ENCODE measurements at places on chromosomes 2 and 18.

DNA sequence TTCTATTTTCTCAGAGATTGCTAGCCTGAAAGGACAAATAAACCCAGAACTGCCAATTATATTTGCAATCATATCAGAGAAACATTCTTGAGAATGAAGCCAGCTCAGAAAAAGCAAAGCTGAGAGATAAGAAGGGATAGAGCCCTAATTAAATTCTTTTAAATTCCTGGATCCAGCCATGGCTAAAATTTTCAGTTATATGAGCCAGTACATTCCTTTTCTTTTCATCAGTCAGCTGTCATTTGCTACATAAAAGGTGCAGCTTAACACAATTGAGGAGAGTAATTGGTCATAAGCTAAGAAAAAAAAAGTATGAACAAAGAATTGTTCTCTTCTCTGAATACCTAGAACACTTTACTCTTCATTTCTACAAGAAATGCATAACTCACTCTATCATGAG lies 303.5 kb upstream of the FIGN start:
- DNase-seq: no peak

GRCh38 chr18:45254709-45255082 lies 360.6 kb upstream of the SLC14A2 start:
- DNase-seq: no peak

GRCh38 chr2:187150670-187151069 lies 297.4 kb downstream of the CALCRL start:
- DNase-seq: peak; percentile 15

DNA sequence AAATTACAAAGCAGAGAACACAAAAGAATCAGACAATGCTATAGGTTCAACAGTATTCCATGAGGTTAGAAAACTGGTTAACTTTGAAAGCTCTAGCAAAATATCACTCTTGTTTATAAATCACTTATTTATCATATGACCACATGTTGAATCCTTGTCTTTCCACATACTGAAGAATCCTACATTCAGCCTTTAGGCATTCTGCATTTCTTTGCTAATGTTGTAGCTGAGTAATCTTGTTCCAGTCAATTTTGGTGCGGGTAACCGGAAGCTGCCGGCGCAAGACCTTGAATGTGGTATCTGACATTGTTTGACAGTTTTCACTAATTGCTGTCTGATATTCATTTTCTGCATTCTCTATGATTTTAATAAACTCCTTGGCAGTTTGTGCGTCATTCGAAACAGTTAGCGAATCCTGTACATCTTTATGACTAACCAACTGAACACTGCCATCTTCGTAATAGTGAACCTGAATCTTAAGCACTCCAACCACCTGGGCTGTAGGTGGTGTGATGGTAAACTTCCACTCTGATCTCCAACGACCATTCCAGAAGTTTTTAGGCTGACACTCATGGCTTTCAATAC lies 154.1 kb downstream of the BAZ2B start:
- DNase-seq: no peak

GRCh38 chr18:55272510-55273243 lies 313.4 kb upstream of the CCDC68 start:
- no peak for DNase-seq

GRCh38 chr2:65639156-65639864 lies 206.9 kb upstream of the SPRED2 start:
- peak; percentile 20 for DNase-seq

GRCh38 chr2:218810256-218810655 lies 21.3 kb downstream of the PRKAG3 start:
- DNase-seq: no peak

All from hepatocyte (in vitro differentiated cells).